Dorsolateral prefrontal cortex (tissue), 122 donors: ENCODE measurements at places on chromosomes 13 and 19. TPM values are rescaled to one million over a fixed set of nuclear protein-coding genes. Genes with fewer than 3 reads are reported as not detected.
A peak's percentile ranks its signal among the peaks of the same experiment; 100 is the strongest.

GRCh38 chr19:6602729-6603114 is 11.8 kb upstream of the CD70 start:
- DNase-seq = no peak

CPB2 gene
- not detected for total RNA-seq

DNA sequence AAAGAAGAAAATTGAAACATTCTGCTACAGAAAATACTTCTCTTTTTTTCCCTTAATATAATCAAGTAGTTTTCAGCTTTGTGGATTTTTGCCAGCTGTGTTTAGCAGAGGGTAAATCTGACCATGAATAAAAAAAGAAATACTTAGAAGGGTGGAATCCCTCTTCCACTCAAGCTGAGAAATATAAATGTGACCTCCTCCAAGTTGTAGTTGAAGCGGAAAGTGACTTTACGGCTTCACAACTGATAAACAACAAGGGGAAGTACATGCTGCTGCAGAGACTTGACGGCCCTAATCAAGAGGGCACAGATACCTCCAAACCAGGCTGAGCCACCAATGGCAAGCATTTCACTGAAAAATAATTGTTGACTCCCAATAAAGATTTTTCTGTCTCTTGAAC is 785.0 kb downstream of the SLITRK5 start:
- DNase-seq = no peak

- DNase-seq = peak; percentile 24
Measured at GRCh38 chr19:47111006-47111621, 2.5 kb downstream of the ZC3H4 start.

RFPL4AL1 gene
- not detected for total RNA-seq

DNA sequence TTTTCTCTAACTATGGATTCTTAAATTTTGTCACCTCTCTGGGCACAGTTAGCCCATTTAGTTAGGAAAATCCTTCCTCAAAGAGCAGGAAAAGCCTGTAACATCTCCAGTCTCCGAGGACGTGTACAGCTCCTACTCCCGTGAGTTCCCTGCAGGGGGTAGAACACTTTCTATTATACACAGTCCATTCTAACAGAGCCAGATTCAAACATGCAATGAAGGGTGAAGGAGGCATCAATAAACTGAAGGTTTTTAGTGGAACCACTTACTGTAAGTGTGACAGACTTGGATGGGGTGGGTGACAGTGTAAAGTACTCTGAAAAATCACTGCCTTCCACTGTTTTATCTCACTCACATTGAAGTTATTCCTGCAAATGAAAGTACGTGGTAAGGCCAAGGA is 204.7 kb upstream of the DACH1 start:
- DNase-seq = no peak

- DNase-seq = no peak
Measured at GRCh38 chr19:35714601-35715354, 3.0 kb upstream of the KMT2B start.

GRCh38 chr19:39759457-39760184 is 19.0 kb upstream of the LEUTX start:
- DNase-seq = no peak

GRCh38 chr13:23320926-23321534 is 112.5 kb downstream of the SACS start:
- no peak for DNase-seq

APOC4 gene
- total RNA-seq = not detected

RASA3 gene
- 41.7 TPM for total RNA-seq

DNA sequence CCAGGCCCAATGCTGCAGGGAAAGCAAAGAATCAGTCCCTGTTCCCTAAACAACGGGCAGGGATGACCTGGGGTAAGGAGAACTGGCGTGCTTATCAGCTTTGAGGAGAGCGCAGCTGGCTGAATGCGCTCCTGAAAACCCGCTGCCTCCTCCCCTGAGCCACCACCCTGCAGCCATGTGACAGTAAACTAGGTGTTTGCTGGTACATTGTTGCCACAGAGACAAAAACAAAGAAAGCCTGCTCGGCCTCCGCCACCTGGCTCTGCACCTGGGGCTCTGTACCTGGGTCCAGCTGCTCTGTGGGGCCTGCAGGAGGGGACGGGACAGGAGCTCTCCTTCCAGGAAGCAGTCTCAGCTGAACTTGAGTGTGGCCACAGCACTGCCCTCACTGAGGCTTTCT is 21.8 kb downstream of the MCF2L start:
- no peak for DNase-seq

DNA sequence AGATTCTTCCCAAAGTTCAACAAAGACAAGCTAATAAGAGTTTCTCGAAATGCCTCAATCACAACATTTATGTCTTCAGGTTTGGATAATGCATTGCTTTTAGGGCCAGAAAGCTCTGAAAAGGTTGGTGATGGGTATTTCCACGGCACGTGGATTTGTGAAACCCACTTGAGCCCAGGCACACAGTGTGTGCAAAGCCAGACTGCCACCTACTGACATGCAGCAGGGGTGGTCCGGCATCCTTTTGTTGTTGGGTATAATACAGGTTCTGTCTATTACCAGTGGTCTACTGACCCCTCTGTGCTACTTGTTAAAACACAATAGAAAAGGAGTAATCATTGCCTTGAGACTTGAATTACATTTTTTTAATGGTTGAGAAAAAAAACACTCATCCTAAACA is 225.6 kb downstream of the RAP2A start:
- peak; percentile 53 for DNase-seq

GRCh38 chr13:22563272-22563671 is 617.5 kb upstream of the SGCG start:
- no peak for DNase-seq

GRCh38 chr13:83845106-83845505 is 37.2 kb downstream of the SLITRK1 start:
- DNase-seq = no peak

- no peak for DNase-seq
Measured at GRCh38 chr13:29619995-29620394, 24.5 kb upstream of the SLC7A1 start.

- no peak for DNase-seq
Measured at GRCh38 chr19:39937787-39938186, 3.4 kb upstream of the FCGBP start.

EBI3 gene
- total RNA-seq = 4.7 TPM

DNA sequence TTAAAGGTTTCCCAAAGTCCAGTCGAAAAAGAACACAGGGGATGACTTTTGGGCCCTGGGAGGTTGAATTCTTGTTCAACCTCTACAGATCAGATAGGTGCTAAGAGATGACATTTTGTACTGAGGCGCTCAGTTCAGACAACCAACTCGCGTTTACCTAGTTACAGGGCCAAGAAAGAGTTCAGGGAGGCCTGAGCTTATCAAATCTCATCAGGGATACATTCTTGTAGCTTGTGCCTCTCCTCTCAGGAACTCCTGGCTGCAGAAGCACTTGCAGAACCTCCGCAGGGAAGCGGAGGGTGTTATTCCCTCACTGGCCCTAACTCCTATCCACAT is 825 bp downstream of the ZNF776 start:
- no peak for DNase-seq

- DNase-seq = no peak
Measured at GRCh38 chr19:4297901-4298809, 4.0 kb downstream of the TMIGD2 start.

GRCh38 chr19:15015946-15016542 is 33.2 kb upstream of the CASP14 start:
- no peak for DNase-seq

DNA sequence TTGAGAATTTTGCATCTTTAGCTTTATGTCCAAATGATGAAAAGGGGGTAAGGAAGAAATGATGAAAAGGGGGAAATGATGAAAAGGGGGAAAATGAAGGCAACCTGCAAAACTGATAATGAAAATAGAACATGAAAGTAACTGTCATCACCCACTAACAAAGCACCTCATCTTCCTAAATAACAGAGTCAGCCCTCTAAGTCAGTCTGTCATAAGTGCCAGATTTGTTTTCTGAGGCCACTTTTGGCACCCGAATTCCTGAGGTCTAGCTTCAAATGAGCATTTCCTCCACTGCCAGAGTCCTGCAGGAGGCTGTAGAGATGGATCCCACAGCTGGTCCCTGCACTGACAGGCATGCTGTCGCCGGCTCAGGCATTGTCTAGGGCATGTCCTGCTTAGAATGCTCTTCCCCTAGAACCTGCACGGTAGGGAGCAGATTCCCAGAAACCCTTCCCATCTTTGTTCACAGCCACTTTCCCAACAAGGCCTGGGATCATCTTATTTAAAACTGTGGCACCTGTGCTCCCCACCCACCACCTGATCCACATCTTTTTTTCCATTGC is 25.3 kb downstream of the RAP2A start:
- no peak for DNase-seq

LIN7B gene
- total RNA-seq = 41.5 TPM

ZIC2 gene
- 65.8 TPM for total RNA-seq

DNA sequence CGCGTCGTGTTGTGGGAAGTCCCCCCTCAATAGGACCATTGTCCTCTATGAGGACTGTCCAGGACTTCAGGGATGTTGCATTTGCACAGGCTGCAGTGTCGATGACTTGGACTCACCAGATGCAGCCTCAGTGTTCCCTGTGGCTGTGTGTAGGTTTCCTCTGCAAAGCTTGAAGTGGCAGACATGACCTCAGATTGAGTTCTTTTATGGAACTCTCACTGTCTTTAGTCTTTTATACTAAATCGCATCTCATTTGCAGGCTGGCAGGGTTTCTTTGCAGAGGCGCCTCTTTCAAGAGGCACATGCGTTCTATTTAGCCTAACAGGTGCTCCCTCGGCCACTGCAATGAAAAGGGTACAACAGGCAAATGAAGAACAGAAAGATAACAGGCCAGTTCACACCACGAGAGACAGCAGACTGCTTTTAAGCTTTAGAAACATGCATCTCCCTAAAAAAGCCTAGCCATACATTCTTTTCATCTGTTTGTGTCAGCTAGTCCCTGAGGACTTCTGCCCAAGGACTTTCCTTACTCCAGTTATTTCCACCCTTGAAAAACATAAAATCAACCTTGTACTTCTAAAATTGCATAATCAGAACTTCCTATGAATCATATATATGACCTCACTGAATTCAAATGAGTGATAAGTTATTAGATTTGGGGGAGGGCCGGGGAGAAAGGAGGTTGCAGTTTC is 118.4 kb downstream of the RAB20 start:
- DNase-seq = no peak

- no peak for DNase-seq
Measured at GRCh38 chr13:30829833-30830637, 76.0 kb upstream of the MEDAG start.

- no peak for DNase-seq
Measured at GRCh38 chr13:49679246-49679645, 12.0 kb downstream of the EBPL start.

DNA sequence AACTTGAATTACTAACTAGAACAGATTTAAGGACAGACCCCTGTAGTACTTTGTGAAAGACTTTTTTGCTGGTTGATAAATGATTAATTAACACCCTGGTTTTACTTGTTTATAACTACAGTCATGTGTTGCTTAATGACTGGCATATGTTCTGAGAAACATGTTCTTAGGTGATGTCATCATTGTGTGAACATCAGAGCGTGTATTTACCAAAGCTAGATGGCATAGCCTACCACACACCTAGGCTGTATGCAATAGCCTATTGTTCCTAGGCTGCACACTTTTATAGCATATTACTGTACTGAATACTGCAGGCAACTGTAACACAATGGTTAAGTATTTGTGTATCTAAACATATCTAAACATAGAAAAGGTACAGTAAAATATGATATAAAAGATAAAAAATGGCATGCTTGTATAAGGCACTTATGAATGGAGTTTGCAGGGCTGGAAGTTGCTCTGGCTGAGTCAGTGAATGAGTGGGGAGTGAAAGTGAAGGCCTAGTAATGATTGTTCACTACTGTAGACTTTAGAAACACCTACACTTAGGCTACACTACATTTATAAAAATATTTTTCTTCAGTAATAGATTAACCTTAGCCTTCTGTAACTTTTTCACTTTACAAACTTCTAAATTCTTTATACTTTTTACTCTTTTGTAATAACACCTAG is 260.3 kb downstream of the KCNRG start:
- no peak for DNase-seq

CD37 gene
- total RNA-seq = 9.5 TPM

OLFM2 gene
- total RNA-seq = 69.0 TPM

DNA sequence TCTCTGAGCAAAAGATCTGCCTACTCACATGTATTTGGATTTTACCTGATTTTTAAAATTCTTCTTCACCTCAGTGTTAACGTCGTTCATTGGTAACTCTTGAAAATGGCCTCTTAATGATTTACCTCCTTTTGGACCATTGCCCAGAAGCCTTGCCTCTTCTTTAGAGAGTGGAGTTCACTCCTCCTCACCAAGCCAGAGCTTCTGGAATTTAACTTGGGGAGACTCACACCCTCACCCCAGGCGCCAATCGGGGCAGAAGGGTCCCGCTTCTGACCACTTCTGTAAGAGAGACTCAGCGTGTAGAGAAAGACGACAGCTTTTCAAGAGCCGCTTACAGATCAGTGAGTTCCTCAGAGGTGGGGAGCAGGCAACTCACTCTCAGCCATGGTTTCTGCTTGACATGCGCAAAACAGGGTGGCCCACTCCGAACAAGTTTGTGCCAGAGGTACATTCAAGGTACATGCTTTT is 2.7 kb downstream of the PNMA8C start:
- no peak for DNase-seq

GRCh38 chr19:2634228-2634951 is 68.1 kb downstream of the GNG7 start:
- no peak for DNase-seq

- DNase-seq = no peak
Measured at GRCh38 chr13:42384265-42384664, 112.3 kb downstream of the AKAP11 start.

NLRP4 gene
- not detected for total RNA-seq

GPR180 gene
- 12.1 TPM for total RNA-seq

OXGR1 gene
- total RNA-seq = 1.4 TPM

DNA sequence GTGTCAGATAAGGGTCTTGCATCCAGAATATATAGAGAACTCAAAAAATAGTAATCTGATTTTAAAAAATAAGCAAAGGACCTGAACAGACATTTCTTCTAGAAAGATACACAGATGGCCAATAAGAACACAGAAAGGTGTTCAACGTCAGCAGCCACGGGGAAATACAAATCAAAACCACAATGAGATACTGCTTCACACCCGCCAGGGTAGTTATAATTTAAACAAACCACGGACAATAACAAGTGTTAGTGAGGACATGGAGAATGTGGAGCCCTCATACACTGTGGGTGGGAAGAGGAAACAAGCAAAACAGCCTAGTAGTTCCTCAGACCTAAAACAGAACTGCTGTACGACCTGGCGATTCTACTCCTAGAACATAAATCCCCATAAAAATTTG is 26.7 kb upstream of the NAPA start:
- DNase-seq = no peak

EFNB2 gene
- 30.2 TPM for total RNA-seq

GRCh38 chr13:24152292-24153214 is 8.0 kb upstream of the SPATA13 start:
- no peak for DNase-seq

TTC9B gene
- 108 TPM for total RNA-seq

PGLYRP2 gene
- not detected for total RNA-seq

NLRP11 gene
- total RNA-seq = not detected
